ENCODE measurements at places on chromosomes 3 and 15.
A peak's percentile ranks its signal among the peaks of the same experiment; 100 is the strongest.

DNA sequence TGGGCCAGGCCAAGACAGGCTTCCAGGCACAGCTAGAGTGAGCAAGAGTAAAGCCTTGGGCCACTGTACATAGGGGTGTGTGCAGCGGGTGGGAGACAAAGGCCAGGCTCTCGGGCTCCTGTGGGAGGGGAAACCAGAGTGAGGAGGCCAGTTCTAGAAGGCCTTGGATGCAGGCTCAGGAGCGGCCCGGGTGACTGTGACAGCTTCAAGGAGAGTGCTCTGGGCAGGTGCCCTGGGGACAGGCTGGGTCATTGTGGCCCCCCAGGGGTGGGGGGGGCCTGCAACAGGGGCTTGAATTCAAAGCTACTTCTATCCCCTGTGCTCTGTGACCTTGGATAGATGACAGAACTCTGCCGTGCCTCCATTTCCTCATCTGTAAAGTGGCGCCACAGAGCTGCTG is 109.2 kb downstream of the DNAJB8 start:
- DNase-seq: no peak

GRCh38 chr3:49092938-49093852 is 676 bp downstream of the QRICH1 start:
- DNase-seq: peak; percentile 65

- no peak for DNase-seq
Measured at GRCh38 chr15:40858706-40859105, 14.9 kb downstream of the SPINT1 start.

GRCh38 chr3:177345973-177346503 is 148.8 kb upstream of the TBL1XR1 start:
- no peak for DNase-seq

DNA sequence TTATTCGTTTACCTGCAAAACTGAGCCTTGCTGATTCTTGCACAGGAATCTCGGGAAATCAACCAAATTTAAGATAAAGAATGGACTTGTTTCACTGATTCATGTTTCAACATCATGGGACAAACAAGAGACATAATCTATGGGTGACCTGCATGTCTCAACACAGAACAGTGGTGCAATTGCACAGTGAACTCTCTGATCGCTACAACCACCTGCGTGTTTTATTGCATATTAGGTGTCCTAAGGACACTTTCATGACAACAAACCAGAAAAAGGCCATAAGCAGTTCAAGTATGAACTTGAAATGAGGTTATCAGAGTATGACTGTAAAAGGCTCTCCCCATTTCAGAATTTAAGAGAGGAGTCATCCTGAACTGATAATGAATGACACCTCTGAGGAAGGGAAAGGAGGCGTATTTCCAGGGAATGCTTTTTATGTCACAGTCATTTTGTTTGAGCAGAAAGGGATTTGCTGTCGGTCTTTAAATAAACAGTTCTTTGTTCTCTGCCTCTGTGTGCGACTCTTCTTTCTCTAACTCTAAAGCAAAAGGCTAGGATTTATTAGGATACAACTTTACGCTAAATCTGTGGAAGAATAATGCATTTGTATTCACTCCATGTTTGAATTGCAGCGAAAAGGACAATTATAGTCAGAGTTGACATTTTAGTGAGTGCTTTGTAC is 167.2 kb downstream of the RBMS3 start:
- no peak for DNase-seq

GRCh38 chr3:179148616-179149405 is 654 bp downstream of the PIK3CA start:
- peak; percentile 41 for DNase-seq

- no peak for DNase-seq
Measured at GRCh38 chr3:126998320-126998719, 15.4 kb downstream of the PLXNA1 start.

GRCh38 chr3:38059148-38059547 is 20.1 kb downstream of the DLEC1 start:
- DNase-seq: no peak

GRCh38 chr15:65368302-65369211 is 9.2 kb downstream of the IGDCC3 start:
- peak; percentile 35 for DNase-seq

DNA sequence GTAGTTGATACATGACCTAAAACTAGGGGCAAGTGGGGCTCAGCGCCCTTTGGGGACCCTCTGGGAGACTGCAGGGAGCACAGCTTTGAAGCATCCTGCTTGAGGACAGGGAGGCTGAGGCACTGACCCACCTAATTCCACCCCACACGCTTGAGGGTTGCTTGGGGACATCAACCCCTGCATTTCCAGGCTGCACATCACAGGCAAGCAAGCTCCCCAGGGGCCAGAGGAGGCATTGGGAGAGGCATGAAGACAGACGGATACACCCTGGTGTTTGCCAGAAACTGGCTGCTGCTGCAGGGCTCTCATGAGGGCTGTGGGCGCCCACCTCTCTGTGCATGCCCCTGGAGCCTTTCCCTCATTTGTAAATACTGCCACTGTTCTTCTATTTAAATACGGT is 99.3 kb downstream of the ABHD5 start:
- DNase-seq: no peak

DNA sequence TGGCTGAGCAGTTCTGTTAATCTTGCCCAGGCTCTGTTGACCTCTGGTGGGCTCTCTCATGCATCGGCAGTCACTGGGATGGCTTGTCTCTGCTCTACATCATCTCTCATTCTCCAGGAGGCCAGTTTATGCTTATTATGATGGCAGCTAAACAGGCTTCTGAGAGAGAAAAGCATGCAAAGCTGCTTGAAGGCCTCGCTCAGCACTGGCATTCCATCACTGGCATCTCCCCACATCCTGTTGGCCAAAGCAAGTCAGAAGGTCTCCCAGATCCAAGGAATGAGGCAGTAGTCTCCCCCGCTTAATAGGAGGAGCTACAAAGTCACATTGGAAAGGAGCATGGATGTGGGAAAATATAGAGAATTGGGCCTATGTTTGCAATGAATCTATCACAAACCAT is 212.6 kb downstream of the ZNF621 start:
- DNase-seq: no peak

DNA sequence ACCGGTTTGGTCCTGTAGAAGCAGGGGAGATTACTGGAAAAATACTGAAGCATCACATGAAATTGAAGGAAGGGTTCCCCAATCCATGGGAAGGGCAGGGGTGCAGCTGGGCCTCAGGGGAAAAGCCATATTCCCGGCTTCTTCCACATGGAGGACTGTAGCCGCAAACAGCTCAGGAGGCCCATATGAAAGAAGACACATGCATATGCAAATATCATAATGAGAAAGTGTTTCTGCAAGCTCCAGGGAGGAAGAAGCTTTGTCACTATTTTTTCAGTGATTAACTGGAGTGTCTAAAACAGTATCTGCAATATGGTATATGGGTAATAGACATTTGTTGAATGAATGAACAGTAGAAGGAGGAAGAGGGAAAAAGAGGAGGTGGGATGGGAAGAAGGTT is 19.1 kb downstream of the DPH3 start:
- no peak for DNase-seq

GRCh38 chr3:139771331-139771730 is 93.6 kb upstream of the NMNAT3 start:
- DNase-seq: no peak

- DNase-seq: no peak
Measured at GRCh38 chr3:182083112-182083511, 371.4 kb downstream of the SOX2 start.

GRCh38 chr3:42898896-42899675 is 6.9 kb upstream of the ZNF662 start:
- DNase-seq: no peak

GRCh38 chr15:81133782-81134461 is at the start of gene CFAP161:
Gene CFAP161, plus strand, starts transcription at chr15:81134270. Its CDS starts 60 bp downstream, at chr15:81134330.
- DNase-seq: peak; percentile 54

DNA sequence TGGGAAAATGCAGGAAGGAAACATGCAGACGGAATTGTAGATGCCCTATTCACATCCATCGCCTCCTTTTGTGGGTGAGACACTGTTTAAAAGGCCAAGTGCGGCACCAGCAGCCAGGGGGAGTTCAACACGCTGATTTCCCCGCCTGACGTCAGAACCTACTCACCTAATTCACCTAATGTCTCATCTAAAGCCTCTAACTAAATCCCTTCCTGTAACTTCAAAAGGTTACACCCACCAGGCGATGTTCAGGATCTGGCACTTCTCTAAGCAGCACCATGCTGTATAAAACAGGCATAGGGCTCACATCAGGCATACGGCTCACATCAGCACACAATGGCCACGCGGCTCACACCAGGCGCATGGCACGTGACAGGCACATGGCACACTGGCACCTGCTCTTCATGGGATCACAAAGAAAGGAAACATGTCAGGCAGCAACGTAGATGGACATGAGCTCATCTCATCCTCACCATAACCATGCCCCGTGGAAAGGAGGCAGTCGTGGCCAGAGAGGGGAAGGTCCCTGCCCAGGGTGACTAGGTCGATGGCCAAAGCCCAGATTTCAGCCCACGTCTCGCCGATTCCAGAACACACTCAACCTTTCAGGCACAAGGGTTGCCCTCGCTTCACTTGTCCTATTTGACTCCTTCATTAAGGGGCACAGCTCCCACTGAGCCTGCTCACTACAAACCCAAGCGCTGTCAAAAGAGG is 21.7 kb downstream of the XXYLT1 start:
- no peak for DNase-seq

- DNase-seq: no peak
Measured at GRCh38 chr15:26870346-26870745, 3.5 kb downstream of the GABRA5 start.

DNA sequence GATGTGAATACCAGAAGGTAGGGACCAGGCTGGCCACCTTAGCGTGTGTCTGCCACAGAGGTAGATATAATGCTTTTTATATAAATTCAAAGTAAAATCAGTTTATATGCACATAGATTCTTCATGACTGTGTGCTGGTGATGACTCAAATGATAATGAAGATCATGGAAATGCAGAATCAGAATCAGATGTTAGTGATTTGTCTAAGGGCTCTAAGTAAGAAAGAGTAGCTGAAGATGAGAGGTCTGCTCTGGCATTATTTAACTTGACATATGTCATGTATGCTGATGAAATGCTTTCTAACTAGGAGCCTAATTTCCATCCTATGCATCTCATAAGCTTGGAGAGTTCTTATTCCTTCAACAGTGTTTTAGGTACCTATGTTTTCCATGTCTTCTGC is 50.3 kb upstream of the DPH6 start:
- no peak for DNase-seq

DNA sequence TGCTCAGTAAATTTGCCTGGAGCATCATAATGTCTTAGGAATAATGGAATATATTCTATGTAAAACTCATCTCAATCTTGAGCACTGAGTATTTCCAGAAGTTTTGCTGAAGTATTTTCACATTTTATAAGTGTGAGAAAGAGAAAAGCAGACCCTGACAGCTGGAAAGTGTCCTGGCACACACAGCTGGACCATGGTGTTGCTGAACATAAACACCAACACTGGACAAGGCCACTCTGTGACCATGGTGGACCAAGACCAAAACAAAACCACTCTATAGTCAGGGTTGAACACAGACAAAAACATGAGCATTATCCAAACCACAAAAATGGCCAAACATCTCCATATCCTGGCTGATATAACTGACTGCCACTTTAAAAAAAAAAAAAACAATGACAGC is 15.1 kb upstream of the SGO1 start:
- no peak for DNase-seq

DNA sequence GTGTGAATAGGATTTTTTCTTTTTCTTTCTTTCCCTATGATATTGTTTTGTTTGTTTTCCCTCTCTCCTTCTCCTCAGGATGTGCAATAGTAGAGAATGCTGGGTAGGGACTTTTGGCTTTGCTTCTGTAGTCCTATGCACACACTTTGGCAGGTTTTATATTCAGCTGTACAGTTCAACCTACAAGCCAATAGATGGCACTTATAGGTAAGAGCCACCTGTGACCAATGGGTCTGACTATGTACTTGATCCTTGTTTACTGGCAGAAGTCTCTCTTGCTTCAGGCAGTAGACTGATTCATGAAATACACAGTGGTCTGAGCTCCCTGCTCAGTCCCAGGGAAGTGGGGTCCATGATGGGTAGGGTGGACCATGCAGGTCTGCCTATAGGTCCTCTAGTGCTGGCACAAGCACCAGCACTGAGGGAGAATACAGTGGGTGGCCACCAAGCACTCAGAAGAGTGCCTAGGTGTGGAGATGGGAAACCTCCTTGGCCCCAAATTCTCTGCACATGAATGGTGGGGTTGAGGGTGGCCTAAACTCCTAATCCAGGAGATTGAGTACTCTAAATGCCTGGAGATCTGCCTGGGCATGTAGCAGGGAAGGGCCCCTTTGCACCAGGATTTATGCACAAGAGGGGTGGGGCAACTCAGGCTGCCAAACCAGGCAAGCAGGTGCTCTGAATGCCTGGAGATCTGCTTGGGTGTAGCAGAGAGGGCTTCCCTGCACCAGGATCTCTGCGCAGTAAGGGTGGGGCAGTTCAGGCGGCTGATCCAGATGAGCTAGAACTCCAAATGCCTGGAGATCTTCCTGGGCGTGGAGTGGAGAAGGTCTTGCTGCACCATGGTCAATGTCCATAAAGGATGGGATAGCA is 176.1 kb downstream of the DOCK3 start:
- no peak for DNase-seq

DNA sequence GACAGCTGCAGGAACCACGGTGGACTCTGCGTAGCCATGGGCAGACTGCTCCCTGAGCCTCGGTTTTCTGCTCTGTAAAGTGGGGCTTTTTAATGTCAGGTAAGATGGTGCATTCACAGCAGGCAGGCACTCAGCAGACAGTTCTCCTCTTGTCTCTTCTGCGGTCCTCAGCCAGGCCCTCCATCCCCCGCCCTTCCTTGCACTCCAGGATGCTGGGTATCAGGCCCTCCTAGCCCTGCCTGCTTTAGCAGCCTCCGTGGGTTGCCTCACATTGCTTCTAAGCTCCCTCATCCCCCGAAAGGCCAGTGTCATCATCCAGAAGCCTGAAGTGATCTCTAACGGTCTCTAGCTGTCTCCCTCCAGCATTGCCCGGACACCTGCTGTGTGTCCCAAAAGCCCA is 115.7 kb downstream of the WNT7A start:
- DNase-seq: no peak

DNA sequence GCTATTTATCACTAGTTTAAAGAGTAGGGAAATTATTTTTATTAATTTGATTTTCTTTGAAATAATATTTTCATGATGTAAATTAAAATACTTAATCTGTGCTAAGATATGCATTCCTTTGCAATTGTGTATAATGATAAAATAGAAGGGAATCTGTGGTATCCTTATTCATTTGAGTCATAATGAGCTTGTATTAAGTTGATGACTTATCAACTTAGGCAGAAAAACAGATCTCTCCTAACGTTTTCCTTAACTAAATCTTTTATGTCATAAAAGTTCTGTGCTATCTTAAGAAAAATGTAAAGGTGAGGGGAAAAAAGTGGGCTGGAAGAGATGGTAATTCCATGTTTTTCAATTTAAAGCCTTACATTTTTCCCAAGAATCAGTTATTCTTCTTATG is 1.9 kb downstream of the FGF7 start:
- no peak for DNase-seq

- no peak for DNase-seq
Measured at GRCh38 chr3:153456833-153457545, 295.0 kb downstream of the RAP2B start.
